ENCODE measurements at places on chromosomes 6 and 20.

GRCh38 chr6:75299801-75300530 lies 15.4 kb upstream of the TMEM30A start:
- no peak for DNase-seq

GRCh38 chr20:57712851-57713504 lies 3.2 kb upstream of the PMEPA1 start:
- DNase-seq: no peak

DNA sequence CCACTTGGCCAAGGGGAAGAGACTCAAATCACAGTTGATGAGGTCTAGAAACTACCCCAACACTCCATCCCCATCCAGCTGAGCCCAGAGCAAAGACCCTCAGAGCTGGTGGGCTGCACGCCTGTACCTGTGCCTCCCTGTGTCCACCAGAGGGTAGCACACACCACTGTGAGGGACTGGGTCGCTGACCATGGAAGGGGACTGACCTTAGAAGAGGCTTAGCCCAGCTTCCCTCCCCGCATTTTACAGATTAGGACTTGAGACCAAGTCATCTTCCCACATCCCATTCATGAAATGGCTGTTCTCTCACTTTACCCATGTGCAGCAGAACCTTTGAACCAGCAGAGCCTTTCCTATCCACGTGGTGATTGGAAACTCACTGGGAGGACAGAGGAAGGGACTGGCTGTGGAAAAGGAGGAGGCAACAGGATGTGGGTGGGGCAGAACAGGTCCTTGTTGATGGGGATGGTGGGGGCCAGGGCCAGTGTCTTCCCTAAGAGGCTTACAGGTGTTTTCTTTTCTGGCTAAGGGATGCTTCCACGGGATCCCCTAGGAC lies 44.3 kb downstream of the CPXM1 start:
- peak; percentile 62 for DNase-seq

- no peak for DNase-seq
Measured at GRCh38 chr20:41989935-41990635, 371.9 kb upstream of the CHD6 start.
